ENCODE measurements at places on chromosomes 13 and 19. TPM values are rescaled to one million over a fixed set of nuclear protein-coding genes. Genes with fewer than 3 reads are reported as not detected.
A peak's percentile ranks its signal among the peaks of the same experiment; 100 is the strongest.

PSG6 gene
- 0.28 TPM for total RNA-seq

FAM216B gene
- total RNA-seq: 12.7 TPM

PPAN gene
- total RNA-seq: 23.9 TPM

DNA sequence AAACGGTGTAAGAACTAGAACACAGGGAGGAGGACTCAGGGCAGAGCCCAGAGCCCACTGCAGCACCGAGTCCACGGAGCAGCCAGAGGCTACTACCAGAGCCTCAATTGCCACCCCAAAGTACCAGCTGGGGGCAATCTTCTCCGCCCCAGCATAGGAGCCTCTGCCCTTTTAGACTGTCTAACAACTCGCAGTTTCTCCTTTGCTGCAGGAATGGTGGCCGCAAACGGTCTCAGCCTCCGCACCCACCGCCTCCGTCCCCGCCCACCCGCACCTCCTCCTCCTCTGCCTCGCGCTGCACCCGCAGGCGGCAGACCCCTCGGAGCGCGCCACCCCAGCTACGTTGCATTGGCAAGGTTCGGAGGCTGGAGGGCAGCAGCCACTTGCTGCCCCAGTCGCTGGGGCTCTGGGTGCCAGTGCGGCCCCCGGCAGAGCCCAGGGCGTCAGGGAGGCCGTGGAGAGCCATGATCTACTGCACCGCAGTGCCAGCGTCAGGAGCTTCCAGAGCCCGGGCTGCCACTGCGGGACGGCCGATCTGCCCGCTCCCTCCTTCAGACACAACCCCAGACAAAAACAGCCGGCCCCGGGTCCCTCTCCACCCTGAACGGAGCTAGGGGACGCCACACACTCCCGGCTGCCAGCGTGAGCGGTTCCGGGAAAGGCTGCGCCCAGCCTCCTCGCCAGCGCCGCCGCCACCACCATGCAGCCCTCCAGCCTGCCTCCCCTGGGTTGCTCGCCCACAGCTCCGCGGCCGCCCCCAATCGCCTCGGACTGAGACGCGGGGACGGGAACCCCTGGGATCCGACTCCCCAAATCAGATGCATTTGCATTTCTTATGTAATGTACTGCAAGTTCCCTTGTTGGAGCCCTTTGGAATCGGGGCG lies 1.8 kb downstream of the FGF14 start:
- H3K4me1 ChIP-seq: peaks cover 14% of the 10 kb centered on the region
- H3K4me3 ChIP-seq: peak overlapping the region; percentile 65
- DNase-seq: peak; percentile 76
- peak overlapping the region; percentile 33 for H3K27ac ChIP-seq
- no peaks in the 10 kb centered on the region for H3K36me3 ChIP-seq

DNA sequence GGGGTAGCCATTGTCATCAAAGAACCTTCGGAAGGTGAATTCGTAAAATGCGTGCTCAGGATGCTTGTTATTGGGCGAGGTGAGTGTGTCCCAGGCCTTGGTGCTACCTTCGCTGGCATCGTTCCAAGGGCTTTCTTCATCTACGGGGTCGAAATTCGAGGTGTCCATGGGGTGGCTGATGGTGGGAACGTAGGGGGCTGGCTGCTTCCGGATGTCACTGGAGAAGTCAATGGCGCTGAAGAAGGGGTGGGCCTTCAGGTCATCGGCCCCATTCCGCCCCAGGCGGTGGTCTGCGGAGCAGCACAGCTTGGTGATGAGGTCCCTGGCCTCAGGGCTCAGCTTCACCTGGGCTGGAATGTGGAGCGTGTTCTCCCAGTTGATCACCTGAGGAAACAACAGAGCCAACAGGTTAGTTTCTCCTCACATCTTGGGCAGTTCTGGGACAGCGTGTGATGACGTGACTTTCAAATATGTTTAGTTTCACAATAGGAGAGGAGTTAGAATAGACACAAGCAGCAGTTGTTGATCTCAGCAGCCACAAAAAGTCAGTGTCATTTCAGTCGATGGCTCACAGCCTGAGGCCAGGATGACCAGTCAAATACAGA lies 72.5 kb upstream of the XPO4 start:
- DNase-seq: no peak
- no peak overlapping the region for H3K27ac ChIP-seq
- no peaks in the 10 kb centered on the region for H3K27me3 ChIP-seq

- no peak overlapping the region for H3K4me3 ChIP-seq
- DNase-seq: no peak
- no peaks in the 10 kb centered on the region for H3K27me3 ChIP-seq
- H3K27ac ChIP-seq: no peak overlapping the region
- no peaks in the 10 kb centered on the region for H3K36me3 ChIP-seq
- H3K4me1 ChIP-seq: no peaks in the 10 kb centered on the region
Observed at GRCh38 chr19:23817519-23817918, 58.8 kb upstream of the ZNF681 start.

DNA sequence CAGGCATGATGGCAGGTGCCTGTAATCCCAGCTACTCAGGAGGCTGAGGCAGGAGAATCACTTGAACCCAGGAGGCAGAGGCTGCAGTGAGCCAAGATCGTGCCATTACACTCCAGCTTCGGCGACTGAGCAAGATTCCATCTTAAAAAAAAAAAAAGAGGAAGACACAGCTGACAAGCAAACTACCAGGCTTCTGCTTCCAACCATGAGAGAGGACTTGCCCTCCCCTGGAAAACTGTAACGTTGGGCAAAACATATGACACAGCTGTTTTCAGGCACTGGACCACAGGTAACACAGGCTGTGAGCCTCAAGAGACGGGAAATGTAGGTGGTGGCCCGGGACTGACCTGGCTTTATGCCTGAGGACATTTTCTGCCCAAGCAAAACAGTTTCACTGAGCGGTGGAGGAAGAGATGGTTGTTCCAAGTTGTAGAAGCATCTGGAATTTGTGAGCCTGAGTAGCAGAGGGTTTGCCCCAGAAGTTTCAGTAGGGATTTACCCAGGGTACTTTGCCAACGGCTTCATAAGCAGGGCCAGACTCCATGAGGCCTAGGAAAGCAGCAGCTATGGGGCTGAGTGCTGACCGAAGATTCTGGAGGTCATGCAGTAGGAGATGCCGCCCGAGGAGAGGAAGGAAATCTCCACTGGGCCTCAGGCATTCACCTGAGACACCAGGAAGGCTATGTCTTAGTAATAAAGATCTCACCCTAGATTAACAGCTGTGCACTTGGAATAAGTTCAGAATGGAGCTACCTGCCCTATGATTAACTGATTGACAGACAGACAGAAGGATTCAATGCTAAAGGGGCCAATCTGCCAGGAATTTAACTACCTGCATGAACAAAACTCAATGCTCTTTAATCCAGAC lies 88.0 kb downstream of the ABCC4 start:
- no peaks in the 10 kb centered on the region for H3K36me3 ChIP-seq
- no peak overlapping the region for H3K4me3 ChIP-seq
- H3K27me3 ChIP-seq: no peaks in the 10 kb centered on the region
- H3K27ac ChIP-seq: no peak overlapping the region
- no peak for DNase-seq
- no peaks in the 10 kb centered on the region for H3K4me1 ChIP-seq

DNA sequence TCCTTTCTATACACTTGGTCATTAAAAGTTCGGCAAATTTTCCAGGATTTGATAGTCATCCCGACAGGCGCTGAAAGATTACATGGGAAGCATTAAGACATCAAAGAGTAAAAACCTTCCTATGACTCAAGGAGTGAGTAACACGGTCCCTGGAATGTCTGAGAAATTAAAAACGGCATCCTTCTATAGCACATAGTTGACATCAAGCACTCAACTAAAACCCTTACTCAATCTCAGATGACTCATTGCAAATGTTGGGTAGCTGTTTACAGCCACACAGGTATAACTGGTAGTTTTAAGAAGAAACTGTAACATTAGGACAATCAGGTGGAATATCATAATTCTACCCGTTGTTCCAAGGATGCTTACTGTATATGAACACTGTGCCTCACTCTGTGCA lies 6.4 kb upstream of the LGALS13 start:
- no peak overlapping the region for H3K4me3 ChIP-seq
- H3K27me3 ChIP-seq: no peaks in the 10 kb centered on the region
- H3K36me3 ChIP-seq: no peaks in the 10 kb centered on the region
- H3K4me1 ChIP-seq: no peaks in the 10 kb centered on the region

GRCh38 chr19:13985771-13986347 lies 20.3 kb downstream of the RFX1 start:
- H3K27me3 ChIP-seq: no peaks in the 10 kb centered on the region
- H3K36me3 ChIP-seq: peaks cover 96% of the 10 kb centered on the region
- H3K27ac ChIP-seq: peak overlapping the region; percentile 67
- H3K4me1 ChIP-seq: peaks cover 18% of the 10 kb centered on the region
- DNase-seq: no peak

GRCh38 chr19:29610574-29611271 lies 4.6 kb downstream of the POP4 start:
- H3K27ac ChIP-seq: no peak overlapping the region
- peaks cover 58% of the 10 kb centered on the region for H3K36me3 ChIP-seq
- peaks cover 7% of the 10 kb centered on the region for H3K4me1 ChIP-seq
- no peak for DNase-seq

DNA sequence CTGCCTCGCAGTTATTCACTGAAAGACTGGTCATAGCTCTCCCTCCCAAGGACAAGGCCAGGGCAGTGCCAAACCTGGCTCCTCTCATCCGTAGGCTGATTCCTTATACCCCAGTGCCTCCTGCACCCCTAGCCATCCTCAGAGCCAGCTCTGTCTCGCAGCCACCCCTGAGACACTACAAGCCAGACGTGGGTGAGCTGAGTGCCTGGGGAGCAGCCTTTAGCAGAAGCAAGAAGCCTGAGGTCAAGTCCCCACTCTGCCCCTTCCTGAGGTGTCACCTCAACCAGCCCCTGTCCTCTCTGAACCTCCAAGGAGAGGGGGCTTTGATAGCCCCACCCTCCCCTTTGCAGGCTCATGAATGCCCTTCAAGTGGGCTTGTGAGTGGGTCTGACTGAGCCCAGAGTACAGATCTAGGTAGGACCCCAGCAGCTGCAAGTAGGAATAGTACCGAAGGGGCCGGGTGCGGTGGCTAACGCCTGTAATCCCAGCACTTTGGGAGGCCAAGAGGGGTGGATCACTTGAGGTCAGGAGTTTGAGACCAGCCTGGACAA lies 14.8 kb upstream of the AKAP8L start:
- peaks cover 34% of the 10 kb centered on the region for H3K4me1 ChIP-seq
- H3K27ac ChIP-seq: peak overlapping the region; percentile 87
- no peaks in the 10 kb centered on the region for H3K27me3 ChIP-seq
- peaks cover 62% of the 10 kb centered on the region for H3K36me3 ChIP-seq
- DNase-seq: no peak
- peak overlapping the region; percentile 74 for H3K4me3 ChIP-seq

- peaks cover 48% of the 10 kb centered on the region for H3K4me1 ChIP-seq
- no peaks in the 10 kb centered on the region for H3K27me3 ChIP-seq
- DNase-seq: no peak
- peak within 1 kb of the TSS; percentile 100 for H3K4me3 ChIP-seq
- H3K27ac ChIP-seq: peak within 1 kb of the TSS; percentile 97
Observed at GRCh38 chr19:49677231-49677900, at the start of gene PRMT1. PRMT1 (plus strand) TSS chr19:49677271; CDS start chr19:49677281, 10 bp downstream.

DNA sequence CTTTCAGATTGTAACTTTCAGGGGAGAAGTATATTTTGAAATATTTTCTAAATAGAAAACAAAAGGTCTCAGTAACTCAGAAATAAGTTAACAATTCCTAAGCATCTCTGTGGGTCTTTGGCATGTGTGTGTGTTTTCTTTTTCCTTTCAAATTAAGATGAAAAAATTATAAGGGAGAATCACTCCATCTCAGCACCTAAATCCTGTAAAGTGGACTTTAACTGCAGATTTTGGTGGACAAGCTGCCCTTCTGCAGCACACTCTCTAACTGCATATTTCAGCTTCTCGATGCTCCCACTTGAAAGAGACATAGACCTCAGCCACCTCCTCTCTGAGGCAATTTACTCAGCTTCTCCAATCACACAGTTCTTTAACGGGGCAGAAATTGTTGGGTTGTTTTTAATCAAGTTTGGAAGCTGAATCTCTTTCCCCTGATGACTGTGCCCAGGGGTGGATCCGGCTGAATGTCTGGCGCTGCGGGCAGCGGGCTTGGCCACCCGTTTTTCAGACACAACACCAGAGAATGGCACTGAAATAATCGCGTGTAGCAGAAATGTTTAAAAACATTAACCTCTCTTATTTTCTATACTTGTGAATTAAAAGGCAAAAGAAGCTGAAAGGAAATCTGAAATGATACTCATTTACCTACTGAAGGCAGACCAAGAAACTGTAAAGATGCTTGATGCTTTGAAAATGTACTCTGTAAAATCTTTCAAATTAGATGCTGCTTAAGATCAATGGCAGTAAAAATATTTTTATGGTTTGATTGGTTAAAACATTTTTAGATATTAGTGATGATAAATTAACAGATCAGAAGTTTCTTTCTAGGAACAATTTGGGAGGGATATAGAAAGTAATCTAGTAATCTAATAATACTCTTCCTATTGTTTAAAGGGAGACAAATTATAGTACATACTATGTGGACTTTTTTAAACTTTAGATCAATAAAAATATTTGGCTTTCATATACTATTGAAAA lies 12.4 kb downstream of the ZIC2 start:
- H3K4me1 ChIP-seq: peaks cover 37% of the 10 kb centered on the region
- peaks cover 100% of the 10 kb centered on the region for H3K27me3 ChIP-seq
- H3K36me3 ChIP-seq: peaks cover 6% of the 10 kb centered on the region
- H3K4me3 ChIP-seq: no peak overlapping the region
- peak overlapping the region; percentile 92 for H3K27ac ChIP-seq
- peak; percentile 47 for DNase-seq

- H3K27me3 ChIP-seq: no peaks in the 10 kb centered on the region
- DNase-seq: no peak
- peaks cover 9% of the 10 kb centered on the region for H3K4me1 ChIP-seq
- H3K36me3 ChIP-seq: no peaks in the 10 kb centered on the region
Observed at GRCh38 chr13:45055902-45056648, 64.2 kb upstream of the GTF2F2 start.

GRCh38 chr19:2869618-2870017 lies 2.5 kb downstream of the ZNF556 start:
- no peaks in the 10 kb centered on the region for H3K36me3 ChIP-seq
- no peak overlapping the region for H3K4me3 ChIP-seq
- no peak overlapping the region for H3K27ac ChIP-seq
- H3K27me3 ChIP-seq: no peaks in the 10 kb centered on the region
- H3K4me1 ChIP-seq: no peaks in the 10 kb centered on the region

Data from spinal cord (tissue), 10 donors.